ENCODE measurements at places on chromosomes 2 and 18.

DNA sequence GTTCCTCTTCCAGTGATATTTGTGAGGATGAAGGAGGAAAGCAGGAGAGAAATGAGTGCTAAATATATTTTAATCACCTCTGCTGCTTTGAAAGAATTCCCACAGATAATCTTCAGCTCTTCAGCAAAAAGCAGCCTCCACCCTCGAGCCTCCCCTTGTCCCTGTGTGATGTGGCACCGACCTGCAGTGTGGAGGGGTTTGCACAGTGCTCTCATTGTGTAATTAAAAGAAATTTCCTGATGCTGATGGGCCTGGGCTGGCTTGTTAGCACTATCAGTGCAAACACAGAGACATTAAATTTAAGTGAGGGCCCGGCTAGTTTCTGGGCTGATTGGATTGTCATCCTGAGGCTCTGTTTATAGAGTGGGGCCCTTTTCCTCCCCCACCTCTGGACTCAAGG, 53.4 kb downstream of the KIF5C start:
- DNase-seq = no peak

DNA sequence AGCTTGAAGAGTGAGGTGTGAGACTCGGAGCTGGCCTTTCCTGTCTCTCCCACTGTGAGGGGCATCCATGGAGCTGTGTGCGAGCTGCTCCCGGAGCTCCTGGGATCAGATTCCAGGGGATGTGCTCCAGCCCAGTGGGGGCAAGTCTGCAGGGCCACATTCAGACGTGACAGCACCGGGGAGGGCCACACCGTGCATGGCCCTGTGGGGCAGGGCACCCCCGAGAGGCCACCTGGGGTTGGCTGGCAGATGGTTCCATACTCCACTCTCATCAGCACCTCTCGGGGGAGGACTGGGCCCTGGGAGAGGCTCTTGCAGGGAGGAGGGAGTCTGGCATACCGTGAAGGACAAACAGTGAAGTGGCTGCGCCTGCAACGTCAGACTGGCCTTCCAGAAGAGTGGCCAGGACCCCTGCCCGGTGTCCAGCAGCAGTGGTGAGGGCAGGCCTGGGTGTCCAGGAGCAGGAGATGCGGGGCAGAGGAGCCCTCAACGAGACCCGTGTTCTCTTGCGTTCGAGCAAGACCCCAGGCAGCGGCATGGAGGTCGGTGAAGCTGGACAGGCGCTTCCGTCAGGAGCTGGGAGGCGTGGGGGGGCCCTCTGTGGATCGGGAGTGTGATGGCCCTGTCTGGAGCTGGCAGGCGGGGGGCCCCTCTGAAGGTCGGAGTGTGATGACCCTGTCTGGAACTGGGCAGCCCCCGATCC, 84.3 kb downstream of the ASB1 start:
- DNase-seq = no peak

DNA sequence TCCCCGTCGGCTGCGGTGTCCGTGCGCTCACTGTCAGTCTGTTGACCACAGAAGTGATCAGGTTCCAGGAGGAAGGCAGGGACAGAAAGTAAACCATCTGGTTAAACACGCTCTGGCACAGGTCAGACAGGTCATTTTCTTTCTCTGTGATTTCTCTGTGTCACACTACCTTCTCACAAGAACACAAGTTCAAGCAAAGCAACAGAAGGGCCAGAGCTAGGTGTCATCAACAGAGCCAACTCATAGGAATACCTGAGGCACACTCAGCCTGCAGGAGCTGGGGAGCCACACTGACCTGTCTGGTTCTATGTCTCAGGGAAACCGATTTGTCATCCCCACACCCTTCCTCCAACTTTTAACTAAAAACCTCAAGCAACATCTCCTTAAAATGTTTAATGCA, 115.1 kb upstream of the ZBTB14 start:
- DNase-seq = no peak

GRCh38 chr2:193520709-193521458, 1326.2 kb upstream of the TMEFF2 start:
- no peak for DNase-seq

- DNase-seq = no peak
These were observed 41.0 kb downstream of the SLC14A2 start for GRCh38 chr18:45656194-45656770.

DNA sequence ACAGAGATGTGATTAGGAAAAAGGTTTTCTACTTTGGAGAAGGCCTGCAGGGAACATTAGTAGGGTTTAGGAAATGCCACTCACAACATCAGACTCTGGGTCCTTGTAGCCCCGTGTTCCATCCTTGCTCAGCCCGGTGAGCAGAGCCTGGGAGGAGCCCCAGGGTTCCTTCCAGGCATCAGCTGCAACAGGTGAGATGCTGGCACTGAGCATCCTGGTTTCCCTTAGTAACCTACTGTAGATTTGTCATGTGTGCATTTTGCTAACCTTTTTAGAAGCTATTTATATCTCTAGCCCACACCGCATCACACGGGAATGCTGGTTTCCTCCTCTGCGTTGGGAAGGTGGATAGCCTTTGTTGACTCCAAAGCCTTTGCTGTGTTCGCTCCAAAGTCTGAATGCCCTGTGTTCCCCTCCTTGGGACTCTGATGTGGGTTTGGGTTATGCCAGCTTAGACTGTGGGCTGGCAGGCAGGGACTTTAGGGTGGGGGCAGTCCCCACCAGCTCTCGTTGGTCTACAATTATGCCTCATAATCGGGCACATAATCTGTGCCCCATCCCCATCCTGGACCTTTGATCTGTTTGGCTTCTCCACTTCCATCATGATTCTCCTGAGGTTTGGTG, 69.3 kb downstream of the TMEM247 start:
- DNase-seq = no peak

- no peak for DNase-seq
These were observed 133.8 kb upstream of the ARHGAP28 start for GRCh38 chr18:6595666-6596065.

- no peak for DNase-seq
These were observed 69.6 kb downstream of the SLC66A3 start for GRCh38 chr2:11224887-11225286.

DNA sequence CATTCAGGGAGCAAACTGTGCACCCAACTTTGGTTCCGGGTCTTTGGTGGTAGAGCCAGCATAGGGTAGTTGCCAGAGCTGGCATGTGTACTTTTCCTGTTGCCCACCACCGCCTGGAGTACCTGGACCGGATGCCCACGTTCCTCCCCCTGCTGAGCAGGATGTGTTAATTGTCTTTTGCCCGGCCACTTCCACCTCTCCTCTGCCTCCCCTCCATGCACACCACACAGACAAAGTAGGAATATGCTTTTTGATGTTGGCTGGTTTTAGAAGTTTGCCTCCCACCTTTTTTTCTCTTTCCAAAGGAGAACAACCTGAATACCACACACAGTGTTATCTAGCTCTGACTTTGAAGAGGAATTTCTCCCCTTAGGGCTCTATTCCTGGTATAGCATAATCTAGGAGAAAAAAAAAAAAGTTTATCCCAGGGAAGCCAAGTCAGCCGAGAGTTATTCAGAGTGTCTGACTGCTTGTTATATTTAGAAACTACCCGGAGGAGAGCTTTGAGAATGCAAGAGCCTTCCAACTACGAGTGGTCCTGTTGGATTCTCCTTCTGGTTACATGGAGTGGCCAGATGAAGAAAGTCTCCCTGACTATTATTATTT, 111.9 kb downstream of the SETBP1 start:
- no peak for DNase-seq

GRCh38 chr2:162282765-162283425, 35.6 kb downstream of the IFIH1 start:
- DNase-seq = no peak

DNA sequence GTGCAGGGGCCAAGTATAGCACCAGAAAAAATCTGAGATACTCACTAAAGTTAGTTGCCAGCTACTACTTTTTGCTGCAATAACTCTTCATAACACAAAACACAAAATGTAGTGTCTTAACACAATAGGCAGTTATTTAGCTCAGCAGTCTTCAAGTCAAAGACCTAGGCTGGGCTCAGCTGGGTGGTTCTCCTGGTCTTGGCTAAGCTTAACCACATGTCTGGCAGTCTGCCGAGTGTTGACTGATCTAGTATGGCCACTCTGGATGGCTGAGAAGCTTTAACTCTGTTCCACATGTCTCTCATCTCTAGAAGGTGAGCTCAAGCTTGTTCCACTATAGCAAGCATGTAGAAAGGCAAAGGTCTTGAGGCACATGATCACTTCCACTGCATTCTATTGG, 451.6 kb downstream of the SOX11 start:
- no peak for DNase-seq

- DNase-seq = no peak
These were observed 61.3 kb downstream of the PKP4 start for GRCh38 chr2:158518084-158518483.

DNA sequence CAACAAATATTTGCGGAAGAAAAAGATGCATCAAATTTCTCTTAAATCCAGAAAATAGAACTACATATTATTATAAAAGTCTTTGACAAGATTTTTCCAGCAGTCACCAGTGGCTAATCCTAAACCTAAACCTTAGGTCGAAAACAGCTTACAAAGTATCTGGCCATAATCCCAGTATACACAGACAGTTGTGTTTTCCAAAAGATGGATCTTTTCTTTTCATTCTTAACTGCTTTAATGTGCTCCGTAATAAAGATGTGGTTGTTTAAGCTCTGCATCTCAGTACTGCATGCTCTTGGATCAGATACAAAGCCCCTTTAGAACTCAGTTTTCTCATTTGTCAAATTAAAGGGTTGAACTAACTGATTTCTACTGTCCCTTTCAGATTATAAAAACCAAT, 247.8 kb downstream of the TXNL1 start:
- no peak for DNase-seq

DNA sequence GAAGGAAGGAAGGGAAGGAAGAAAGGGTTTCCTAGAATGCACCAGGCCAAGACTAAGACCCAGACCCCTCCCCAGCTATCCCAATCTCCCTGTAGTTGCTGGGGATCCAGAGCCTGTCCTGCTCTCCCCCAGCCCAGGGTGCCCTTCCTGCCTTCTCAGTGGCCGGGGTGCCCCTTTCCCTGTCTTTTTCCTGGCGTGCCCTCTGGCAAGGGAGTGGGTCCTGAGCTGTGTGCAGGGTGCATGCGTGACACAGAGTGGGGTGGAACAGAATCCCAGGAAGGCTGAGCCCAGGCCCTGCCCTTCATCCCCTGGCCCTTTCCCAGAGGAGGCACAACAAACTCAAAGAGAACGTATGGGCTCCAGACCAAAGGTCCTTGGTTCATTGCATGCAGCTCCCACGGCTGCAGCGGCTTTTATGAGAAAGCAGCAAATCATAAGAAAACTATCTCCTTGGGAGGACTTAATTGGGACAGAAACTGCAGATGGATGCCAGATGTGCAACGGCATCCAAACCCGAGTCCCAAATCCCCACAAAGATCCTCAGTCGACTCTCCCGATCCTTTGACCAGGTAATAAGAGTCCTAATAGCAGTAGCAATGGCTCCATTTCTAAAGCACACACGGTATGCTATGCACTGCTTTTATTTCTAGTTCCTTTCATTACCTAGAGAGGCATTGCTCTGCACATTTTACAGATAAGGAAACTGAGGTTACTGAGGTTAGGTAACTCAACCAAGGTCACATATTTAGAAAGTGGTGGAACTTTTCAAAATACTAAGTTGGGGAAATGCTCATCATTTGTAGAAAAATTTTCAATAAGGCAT, 12.7 kb upstream of the ARID5A start:
- no peak for DNase-seq

GRCh38 chr2:152716805-152717227, 445 bp downstream of the PRPF40A start:
- DNase-seq = peak; percentile 38

DNA sequence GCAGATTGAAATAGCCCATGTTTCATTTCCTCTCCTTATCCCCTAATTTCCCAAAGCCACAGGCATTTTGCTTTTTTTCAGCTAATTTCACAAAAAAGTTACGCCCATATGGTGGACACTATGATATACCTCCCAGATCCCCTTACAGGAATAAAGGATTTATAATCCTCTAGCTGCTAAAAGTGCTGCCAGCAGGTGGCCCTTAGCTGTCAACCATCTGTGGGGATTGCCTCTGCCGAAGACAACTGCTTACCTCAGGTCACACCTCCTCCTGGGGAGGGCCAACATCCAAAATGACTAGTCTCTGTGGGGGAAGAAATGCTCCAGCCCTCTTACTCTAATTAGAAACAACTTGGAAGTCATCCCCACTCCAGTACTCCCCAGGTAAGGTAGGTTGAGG, 61.0 kb upstream of the EPB41L3 start:
- no peak for DNase-seq

DNA sequence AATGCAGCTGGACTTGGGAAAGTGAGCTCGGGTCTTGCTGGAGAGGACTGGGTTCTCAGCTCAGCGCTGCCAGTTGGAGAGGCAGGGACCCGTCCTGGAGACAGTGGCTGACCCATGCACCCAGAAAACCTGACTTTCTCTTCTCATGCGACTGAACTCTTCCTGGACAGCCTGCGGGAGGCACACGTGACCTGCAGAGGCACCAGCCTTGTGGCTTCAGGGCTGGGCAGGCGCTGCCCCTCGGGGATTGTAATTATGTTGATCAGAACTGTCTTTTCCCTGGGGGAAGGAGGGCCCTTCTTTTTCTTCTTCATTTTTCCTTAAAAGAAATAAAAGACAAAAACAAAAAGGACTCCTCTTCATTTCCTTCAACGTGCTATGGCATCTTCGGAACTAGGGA, 198.1 kb downstream of the VAPA start:
- DNase-seq = no peak

DNA sequence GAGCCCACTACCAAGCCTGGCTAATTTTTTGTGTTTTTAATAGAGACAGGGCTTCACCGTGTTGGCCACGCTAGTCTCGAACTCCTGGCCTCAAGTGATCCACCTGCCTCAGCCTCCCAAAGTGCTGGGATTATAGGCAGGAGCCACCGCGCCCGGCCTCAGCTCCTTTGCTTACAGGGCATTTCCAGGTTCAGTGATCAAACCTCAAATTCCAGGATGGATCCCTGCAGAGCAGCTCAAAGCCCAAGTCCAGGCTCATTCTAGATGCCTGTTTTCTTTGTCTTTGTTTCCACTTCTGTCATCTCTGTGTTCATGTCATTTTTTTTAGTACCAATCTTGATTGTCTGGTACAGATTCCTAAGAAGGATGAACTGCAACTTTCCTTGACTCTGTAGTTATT, 41.9 kb downstream of the TNFRSF11A start:
- DNase-seq = no peak

GRCh38 chr18:62242955-62243354, 55.9 kb downstream of the RELCH start:
- no peak for DNase-seq
